AG09309 (cell line): ENCODE measurements at places on chromosomes 7 and 10.
A peak's percentile ranks its signal among the peaks of the same experiment; 100 is the strongest.

- DNase-seq: no peak
These were observed 1034.2 kb upstream of the C7orf33 start for GRCh38 chr7:147556317-147556716.

- no peak for DNase-seq
These were observed 50.9 kb downstream of the TCERG1L start for GRCh38 chr10:131260452-131261211.

GRCh38 chr7:43071604-43072003 is 40.8 kb upstream of the HECW1 start:
- DNase-seq: no peak

DNA sequence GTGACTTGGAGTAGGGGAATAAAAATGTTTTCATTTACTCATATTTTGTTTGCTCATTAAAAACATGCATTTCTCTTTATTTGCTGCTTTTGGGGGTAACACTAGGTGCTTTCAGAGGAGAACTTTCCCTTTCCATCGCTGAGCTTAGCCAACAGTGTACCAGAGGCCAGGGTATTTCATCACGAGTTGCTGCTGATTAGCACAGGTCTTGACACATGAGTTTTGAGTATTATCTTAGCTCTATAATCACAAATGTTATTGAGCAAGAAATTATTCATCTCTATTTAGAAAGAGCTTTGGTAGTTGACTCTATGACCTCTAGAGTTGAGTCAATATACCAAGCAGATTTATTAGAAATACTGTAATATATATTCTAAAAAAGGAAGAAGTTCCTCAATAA is 375.9 kb downstream of the NXPH1 start:
- no peak for DNase-seq

DNA sequence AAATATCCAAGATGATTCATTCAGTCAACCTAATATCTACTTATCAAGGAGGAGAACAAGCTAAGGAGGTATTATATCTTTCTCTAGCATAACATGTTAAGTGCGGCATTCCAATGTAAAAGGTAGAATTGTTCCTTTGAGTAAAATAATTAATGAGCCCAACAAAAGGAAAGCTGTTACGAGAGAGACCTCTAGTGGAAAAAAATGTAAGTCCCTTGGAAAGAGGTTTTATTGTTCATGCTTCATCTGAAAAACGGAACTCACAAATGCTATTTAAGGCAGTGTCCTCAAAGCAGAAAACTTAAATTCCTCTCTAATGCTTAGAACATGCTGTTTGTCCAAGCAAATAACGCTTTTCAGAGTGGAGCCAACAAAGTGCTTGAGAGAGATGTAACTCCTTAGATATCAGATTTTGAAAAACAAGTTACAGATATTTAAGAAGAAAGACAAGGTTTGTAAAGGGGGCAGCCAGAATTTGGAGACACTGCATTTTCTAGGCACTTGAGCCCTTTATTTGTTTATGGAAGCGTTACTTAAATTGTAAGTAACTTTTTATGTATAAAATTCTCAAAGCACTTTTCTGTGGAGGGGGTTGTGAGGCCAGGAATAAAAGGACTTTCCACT is 119.9 kb downstream of the TFEC start:
- DNase-seq: peak; percentile 10

DNA sequence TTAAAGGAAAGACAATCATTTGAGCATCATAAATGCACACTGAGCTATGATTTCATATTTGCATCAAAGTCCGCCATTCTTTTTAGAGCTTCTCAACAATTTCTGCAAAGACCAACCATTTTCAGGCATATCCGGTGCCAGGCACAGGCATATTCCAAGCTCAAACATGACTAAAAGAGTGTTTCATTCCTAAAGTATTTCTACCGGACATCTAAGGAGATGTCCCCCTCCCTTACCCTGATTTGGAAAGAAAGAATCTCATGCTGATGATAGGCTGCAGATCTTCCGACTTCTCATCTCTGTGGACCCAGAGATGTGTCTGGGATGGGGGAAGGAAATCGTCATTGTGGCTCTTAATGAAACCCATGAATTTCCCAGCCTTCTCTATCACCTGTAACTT is 600.5 kb upstream of the MGMT start:
- no peak for DNase-seq

- no peak for DNase-seq
These were observed 23.5 kb downstream of the FBXW4 start for GRCh38 chr10:101671453-101671852.

GRCh38 chr7:14551310-14551709 is 351.2 kb downstream of the DGKB start:
- DNase-seq: no peak

DNA sequence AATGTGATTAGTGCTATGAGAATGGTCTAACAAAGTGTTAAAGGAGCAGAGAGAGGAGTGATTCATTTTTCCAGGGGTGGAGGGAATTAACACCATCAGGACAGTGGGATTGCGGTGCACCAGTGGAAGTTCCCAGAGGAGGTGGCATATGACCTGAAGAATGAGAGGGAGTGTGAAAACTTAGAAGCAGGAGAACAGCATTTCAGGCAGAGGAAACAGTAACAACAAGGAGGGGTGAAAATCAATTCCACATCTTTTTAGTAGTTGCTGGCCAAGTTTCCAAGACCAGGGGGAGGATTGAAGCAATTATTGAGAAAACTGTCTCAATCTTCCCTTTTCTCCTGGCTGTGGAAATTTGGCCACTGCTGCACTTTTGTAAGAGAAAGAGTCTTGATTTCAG is 23.7 kb upstream of the CCDC172 start:
- DNase-seq: no peak
